HS-27A (cell line): ENCODE measurements at places on chromosomes 6 and 20.

DNA sequence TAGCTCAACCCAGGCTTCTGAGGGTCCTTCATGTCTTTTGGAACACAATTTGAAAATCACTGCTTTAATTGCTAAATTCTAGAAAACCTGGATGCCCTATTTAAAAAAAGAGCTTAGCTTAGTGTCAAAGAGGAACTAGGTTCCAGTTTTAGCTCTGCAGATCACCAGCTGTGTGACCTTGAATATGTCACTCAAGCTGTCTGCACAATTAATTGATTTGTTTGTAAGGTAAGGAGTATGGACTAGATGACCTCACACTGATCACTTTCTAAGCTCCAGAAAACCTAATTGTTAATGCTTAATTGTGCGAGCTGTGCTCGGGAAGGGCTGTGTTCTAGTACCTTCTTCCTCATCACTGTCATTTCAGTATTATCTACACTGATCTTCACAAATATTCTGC lies 26.2 kb downstream of the UTRN start:
- no peak for DNase-seq

- no peak for DNase-seq
Observed at GRCh38 chr20:10992731-10993130, 318.9 kb upstream of the JAG1 start.

DNA sequence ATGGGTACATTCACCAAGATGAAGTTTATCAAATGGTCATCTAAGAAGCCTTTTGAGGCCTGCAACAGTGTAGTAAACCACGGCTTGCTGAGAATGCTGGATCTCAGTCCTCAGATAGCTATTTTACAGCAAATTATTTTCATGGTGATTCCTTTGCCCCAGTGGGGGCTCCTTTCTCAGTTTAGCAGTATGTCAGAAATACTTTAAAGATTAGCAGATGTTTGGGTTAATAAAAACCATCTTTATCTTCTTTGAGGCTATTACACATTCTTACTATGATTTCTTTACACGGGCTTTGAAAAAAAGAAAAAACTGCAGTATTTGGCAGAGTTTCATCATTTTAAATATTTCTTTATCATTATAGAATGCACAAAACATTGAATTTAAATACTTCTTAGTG lies 10.7 kb downstream of the MYLIP start:
- DNase-seq, result no peak

GRCh38 chr6:122033564-122034181 lies 365.8 kb upstream of the HSF2 start:
- peak; percentile 54 for DNase-seq

- DNase-seq, result no peak
Observed at GRCh38 chr20:36149469-36149868, 5.1 kb upstream of the EPB41L1 start.

DNA sequence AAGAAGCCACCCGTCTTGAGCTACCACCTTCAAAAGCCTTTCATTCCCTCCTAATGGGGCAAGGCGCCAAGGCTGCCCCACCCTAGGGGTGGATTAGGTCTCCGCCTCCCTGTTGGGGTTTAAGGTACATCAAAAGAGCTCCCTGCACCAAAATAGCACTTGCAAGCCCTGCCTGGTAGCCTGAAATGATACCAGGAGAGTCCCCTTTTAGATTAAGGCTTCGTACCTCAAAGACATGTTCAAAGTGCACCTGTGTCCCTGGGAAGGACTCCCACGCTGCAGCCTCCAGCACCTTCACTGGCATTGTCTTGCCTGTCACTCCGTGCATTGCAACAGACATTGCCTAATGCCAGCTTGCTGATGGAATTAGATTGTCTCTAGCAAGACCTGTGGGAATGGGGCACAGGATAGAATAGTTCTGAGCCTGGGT lies 15.7 kb upstream of the CDKN1A start:
- DNase-seq, result no peak

GRCh38 chr20:54456423-54456822 lies 19.0 kb upstream of the DOK5 start:
- no peak for DNase-seq

- DNase-seq, result no peak
Observed at GRCh38 chr6:5723841-5724691, 282.7 kb downstream of the NRN1 start.

- peak; percentile 8 for DNase-seq
Observed at GRCh38 chr20:41786158-41786557, 168.0 kb upstream of the CHD6 start.

DNA sequence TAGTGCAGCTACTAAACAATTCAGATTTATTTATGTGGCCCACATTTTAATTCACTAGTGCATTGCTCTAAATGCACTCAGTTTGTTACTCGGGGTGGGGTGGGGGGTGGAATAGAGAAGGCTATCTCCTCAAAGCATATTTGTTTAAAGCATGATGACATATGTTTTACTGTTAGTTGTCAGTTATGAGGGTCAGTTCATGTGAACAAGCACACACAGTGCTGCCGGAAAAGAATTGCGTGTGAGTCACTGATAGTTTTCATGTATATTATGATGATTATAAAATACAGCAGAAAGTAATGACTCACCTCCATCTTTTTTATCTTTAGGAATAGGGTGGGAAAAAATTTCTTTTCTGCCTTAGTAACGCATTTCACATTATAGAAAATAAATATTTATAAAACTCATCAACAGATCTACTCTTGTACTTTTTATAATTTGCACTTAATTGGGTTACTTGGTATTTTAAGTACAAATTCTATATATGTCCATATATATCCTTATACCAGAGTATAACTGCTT lies 42.2 kb upstream of the STXBP5 start:
- DNase-seq, result no peak

DNA sequence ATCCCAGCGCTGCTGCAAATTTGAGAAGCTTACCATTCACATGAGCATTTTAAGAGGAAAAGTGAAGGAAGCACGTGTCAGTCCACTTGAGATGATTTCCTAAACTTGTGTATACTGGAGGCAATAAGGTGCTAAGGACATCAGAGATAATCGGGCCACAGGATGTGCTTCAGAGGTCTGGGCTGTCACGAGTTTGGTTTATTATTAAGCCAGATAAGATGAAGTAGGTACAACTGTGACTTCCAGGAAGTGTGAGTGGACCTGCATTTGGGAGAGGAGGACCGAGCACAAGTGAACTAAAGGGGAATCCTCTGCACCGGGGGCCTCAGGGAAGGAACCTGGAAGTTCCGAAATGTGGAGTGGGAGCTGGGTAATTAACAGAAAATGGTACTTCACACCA lies 1.4 kb downstream of the SAMD5 start:
- DNase-seq, result no peak

- DNase-seq, result no peak
Observed at GRCh38 chr6:137136065-137136464, 37.4 kb downstream of the IL22RA2 start.

- no peak for DNase-seq
Observed at GRCh38 chr6:56541030-56541600, 101.6 kb downstream of the DST start.

DNA sequence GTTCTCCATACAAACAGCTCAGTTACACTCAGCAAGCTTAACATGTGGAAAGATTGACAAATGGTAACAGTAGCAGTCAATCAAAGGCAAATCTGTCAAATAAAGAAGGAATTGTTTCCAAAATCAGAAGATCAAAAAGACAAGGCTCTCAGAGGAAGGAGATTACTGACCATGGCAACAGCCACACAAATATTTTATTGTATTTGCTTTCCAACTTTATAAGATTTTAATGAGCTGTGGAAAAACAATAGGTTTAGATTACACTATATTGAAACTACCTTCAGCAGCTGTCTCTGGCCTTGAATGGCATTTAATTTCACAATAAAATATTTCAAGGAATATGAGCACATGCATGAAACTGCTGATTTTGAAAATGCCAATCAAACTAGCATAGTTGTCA lies 1143.9 kb upstream of the GJE1 start:
- no peak for DNase-seq

DNA sequence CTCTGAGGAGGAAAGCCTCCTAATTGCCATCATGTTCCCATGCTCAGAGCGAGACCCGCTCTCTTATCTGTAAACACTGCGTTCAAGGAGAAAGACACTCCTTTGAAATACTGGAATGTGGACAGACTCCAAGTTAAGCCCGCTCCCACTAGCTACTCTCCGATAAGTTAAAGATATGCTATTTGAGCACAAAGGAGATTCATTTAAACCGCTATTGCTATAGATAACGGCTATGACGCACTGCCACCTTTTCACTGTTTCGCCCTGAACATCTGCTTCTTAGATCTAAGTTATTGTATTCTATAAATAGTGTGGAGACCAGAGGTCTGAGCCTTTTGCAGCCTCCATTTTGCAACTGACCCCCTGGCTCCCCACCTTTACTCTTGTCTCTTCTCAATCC lies 82.3 kb downstream of the GPX5 start:
- DNase-seq, result no peak

DNA sequence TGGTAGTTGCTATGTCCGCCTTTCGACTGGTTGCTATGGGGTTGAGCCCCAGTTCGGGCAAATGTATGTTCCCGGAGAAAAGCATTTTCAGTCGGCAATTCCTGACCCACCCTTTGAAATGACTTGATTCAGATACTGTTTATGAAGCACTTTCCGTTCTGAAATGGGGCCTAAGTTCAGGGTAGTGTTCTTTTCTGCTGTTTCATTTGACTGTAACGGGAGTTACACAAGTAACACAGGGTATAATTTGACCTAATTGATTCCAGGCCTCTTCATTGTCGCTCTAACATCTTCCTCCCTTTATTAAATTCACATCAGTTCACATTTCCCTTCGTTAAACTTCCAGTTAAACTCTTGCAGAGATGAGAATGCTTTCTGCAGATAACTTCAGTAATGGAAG lies 85.5 kb downstream of the BMP6 start:
- DNase-seq, result no peak

DNA sequence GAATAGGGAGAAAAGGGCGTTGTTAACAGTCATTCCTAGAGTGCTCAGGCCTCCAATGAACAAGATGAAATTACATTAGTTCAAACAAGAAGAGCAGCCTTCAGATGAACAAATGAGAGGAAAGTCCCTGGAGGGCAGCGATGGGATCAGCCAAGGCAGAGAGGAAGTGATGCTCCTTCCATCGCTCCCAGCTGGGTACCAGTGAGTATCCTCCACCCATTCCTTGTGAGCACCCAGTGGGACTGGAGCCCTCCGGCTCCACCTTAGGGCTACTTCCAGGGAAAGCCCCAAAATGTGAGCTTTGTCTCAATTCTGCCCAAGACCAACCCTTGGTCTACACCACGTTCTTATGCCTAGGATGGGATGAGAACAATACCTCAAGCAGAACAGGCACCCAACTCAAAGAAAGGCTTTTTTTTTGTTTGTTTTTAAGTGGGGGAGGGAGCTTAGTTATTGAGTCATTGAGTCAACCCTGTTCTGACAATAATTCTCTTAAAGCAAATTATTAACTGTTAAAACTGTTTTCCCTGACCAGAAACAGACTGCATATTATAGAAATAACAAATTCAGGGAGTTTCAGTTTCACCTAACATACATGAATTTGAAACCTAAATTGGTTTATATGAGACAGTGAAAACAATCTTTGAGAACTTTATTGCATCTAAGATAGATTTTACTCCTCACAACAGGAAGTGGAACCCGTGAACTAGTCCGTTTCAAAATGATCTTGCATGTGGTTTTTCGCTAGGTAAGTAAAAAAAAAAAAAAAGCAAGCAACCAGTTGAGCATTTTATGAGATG lies 106.9 kb downstream of the IPCEF1 start:
- DNase-seq, result no peak

GRCh38 chr6:100685747-100686146 lies 195.4 kb downstream of the ASCC3 start:
- DNase-seq, result no peak

DNA sequence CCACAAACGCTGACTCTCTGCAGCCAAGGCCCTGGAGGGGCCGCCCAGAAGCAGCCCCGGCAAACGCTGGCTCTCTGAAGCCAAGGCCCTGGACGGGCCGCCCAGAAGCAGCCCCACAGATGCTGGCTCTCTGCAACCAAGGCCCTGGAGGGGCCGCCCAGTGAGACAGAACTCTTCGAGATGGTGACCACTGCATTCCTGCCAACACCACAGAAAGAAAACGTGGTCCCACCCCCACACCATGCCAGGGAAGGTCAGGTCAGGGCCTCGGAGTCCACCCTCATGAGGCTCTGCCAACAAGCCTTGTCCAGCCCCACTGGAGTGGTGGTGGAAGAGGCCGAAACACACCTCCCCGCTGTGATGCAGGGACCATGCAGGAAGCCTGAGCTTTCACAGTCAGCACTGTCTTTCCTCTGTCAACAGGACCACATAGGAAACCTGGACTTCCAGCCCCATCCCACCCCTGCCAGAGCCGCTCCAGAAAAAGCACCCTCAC lies 97.5 kb downstream of the DLL1 start:
- no peak for DNase-seq

DNA sequence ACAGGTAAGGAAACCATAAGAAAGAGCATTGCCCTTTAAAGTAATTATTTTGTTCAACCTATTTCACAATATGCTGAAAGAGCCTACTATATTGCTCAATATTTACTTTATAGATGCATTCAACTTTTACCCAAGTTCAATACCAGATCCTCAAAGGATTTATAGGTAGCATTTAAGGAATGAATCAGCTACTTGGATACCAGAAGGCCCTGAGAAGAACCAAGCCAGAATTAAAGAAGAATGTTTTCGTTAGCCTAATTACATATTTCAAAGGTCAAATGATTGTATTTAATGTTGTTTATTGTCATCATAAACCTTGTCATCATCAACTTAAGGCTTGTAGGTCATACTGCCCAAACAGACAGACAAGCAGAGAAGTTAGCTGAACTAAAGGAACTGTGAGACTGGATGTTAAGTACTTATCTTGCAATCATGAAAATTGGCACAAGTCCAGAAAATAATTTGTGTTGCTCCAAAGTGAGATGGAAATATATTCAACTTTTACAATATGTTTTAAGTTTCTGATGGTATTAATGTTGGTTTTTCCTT lies 636.7 kb downstream of the RFPL4B start:
- no peak for DNase-seq

GRCh38 chr6:130366107-130367005 lies 539 bp downstream of the TMEM200A start:
- DNase-seq, result peak; percentile 40

- DNase-seq, result no peak
Observed at GRCh38 chr6:6494677-6495076, 93.8 kb upstream of the LY86 start.

DNA sequence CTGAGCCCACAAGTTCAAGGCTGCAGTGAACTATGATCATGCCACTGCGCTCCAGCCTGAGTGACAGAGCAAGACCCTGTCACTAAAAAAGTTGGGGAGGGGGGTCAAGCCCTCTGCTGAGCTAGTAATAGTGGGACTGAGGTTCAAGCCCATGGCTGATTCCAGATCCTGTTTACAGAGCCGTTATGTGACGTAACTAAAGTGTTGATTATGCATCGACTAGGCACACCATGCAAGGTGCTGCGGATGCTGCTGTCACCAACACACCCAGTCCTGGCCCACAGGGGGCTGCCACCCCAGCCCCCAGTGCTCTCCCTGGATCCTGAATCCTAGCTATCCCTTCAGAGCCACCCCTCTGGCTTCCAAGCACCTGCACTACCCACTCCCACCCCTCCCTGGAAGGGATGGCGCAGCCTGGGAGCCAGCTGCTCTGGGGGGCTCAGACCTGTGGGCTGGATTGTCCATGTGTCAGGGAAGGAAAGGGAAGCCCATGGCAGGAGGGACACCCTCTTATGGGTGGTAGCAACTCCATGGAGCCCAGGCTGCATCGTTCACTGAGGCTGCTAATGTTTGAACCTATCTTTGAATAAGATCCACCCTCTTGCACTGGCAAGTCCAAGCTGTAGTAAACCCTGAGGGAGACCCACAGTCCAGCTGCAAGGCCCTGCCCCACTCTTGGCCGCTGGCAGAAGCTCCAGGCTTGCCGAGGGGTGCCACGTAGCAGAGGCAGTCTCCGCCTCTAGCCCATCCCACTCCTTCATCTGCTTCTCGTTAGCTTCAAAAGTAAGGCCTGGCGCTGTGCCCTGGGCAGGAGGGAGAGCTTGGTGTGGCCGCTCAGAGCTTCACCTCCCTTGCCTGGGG lies 95.0 kb downstream of the SNX5 start:
- peak; percentile 75 for DNase-seq
